ENCODE measurements at places on chromosomes 7 and 10.

- DNase-seq: no peak
Measured at GRCh38 chr10:109089779-109090178, 833.5 kb downstream of the XPNPEP1 start.

- DNase-seq: no peak
Measured at GRCh38 chr10:24556750-24557742, 166.6 kb downstream of the ARHGAP21 start.

DNA sequence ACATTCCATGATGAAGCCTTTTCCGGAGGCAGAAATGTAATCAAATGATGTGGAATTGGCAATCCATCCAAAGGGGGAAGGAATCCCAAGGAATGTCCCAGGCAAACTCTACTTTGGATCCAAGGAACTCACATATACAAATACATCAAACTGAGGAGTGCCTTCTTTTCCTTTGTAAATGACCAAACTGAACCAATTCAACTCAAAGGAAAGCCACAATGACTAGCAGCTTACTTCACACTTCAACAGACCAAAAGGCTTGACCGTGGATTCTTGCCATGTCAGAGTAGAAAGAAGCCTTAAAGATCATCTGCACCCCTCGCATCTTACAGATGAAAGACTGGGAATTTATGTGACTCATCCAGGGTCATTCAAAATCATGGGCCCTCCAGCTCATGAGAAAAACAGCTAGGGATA is 79.7 kb upstream of the MACROH2A2 start:
- DNase-seq: no peak

GRCh38 chr7:105584165-105584564 is 2.9 kb upstream of the EFCAB10 start:
- no peak for DNase-seq

- no peak for DNase-seq
Measured at GRCh38 chr7:106731187-106731586, 70.2 kb upstream of the CCDC71L start.

GRCh38 chr7:69605546-69605945 is 7.3 kb downstream of the AUTS2 start:
- DNase-seq: no peak

DNA sequence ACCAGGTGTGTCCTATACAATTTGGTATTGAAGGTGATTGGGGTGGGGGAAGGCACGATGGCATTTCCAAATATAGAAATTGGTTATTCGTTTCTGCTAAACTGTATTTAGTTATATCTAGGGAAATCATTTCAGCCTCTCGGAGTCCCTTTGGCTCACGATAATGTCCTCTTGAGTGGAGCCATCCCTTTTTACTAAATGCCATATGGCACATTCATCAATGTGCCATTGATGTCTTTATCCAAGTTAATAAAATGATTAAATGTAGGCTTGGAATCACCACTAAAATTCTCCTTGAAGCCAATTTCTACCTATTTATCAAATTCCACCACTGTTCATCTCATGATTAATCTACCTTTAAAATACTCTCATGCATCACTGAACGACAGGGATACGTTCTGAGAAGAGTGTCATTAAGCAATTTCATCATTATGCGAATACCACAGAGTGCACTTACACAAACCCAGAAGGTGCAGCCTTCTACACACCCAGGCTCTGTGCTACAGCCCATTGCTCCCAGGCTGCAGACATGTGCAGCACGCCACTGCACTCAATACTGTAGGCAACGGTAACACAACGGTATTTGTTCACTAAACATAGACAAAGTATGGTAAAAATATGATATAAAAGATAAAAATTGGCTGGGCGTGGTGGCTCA is 219.2 kb upstream of the C7orf33 start:
- DNase-seq: no peak

GRCh38 chr7:155850001-155850436 is 37.8 kb upstream of the SHH start:
- DNase-seq: no peak

DNA sequence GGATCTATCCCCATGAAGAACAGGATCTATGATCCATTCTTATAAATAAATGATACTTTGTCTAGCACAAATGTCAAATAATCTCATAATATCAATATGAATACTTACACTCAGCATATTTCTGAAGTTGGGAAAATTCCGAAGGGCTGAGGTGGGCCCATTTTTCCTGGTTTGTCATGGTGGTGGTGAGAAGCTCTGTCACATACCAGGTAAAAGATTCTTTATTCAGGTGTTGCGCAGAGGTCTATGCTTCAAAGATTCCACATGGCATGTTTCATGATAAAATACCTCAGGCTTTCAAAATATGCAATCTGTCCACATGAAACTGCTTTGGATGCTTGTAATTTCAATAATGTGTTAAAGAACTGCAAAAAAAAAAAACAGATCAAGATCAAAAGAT is 61.5 kb downstream of the DGKB start:
- DNase-seq: no peak

DNA sequence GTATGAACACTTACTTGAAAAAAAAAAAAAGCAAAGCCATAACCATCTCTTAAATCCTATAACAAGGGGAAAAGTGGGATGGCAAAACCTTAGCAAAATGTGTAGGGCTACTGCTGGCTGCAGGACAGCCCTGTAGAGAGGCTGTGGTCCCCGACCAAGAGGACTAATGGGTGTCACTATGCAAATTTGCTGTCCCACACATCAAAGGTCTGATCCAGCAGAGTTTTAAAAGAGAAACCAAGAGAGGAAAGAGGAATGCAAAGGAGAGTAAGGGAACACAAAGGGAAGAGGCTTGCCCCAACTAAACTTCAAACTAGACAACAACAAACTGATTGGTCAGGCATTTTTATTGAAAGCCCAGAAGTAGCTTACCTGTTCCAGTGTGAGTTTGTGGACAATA is 3.1 kb upstream of the ZNRF2 start:
- DNase-seq: no peak

GRCh38 chr10:14618674-14619073 is 156.0 kb downstream of the FAM107B start:
- no peak for DNase-seq

DNA sequence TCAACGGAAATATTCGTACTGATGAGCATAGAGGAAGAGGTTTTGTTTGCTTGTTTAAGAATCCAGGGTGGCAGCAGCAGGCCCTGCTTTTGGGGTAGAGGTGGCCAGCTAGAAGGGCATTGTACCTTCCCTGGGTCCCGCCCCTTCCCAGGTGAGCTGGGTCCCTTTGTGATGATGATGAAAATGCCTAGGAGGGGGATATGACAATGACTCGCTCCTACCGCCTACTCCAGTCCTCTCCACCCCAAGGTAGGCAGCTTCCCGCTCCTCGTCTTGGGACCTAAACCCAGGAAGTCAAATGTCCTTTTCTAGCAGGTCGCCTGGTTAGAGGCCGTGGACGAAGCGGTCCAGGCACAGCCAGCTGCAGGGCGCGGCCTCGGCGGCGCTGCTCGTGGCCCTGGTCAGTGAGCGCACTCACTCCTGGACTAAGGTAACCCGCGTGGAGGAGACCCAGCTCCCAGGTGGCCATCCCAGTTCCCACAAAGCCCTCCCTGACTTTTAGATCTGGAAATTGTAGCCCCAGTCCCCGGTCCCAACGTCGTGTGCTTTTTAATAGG is 141.4 kb downstream of the LSMEM1 start:
- DNase-seq: no peak

GRCh38 chr7:7895004-7895650 is 73.5 kb upstream of the GLCCI1 start:
- no peak for DNase-seq

DNA sequence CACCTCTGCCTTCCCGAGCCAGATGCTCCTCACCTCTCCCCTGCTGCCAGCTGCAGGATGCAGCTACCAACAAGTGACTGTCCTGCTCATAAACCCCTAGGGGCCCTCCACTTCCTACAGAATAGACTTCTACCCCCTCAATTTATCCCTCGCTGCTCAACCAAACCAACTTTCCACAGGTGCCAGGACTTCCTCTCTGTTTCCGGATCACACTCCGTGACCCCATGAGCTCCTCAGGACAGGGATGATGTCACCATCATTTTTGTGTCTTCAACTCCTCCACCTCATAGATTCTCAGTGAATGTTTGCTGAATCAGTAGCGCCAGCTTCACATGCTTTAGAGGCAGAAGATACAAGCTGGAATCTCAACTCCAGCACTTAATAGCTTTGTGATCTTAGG is 25.8 kb upstream of the ADRB1 start:
- DNase-seq: no peak

- DNase-seq: peak; percentile 68
Measured at GRCh38 chr7:1555813-1556543, at the start of gene TMEM184A. Gene TMEM184A, minus strand, starts transcription at chr7:1556205. Its CDS starts 721 bp downstream, at chr7:1555484.

DNA sequence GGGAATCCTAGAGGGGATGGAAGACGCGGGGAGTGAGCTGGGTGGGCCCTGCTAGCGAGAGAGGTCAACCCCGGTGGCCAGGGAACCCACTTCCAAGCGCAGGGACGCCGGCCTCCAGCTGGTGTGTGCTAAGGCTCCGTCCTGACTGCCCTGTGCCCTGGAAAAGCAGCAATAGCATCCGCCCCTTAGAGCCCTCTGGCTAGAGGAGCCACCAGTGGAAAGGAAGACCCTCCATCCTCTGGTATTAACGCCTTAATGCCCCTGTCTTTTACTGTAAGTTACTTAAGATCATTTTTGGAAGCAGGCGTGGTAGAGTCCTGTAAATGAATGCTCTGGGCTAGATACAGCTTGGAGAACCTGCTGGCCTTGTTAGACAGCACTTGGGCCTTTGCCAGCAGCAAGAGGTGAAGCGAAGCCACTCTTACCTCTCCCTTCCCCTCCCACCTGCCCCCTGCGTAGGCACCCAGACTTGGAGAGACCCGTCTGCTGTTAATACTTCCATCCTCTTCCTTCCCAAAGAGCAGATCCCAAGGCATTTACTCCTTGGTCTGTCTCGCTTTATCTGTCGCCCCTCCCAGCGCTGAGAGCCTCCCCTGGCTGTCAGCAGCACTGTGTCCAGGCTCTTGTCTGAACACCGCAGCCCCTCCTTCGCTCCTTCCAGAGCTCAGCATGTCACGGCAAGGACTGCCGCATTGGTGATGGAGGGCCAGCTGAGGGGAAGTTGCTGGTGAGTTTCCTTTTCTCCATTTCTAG is 4.6 kb downstream of the REPIN1 start:
- DNase-seq: no peak

DNA sequence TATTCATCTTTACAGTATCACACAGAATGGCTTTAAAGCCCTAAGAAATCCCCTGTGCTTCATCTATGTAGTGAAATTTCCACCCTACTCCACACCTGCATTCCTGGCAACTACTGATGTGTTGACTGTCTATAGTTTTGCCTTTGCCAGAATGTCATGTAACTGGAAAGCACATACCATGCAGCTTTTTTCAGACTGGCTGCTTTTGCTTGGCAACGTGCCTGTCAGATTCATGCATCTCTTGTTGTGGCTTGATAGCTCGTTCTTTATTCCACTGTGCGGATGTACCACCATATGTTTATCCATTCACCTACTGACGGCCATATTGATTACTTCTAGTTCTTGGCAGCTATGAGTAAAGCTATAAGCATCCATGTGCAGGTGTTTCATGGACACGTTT is 30.6 kb downstream of the RBM17 start:
- no peak for DNase-seq

DNA sequence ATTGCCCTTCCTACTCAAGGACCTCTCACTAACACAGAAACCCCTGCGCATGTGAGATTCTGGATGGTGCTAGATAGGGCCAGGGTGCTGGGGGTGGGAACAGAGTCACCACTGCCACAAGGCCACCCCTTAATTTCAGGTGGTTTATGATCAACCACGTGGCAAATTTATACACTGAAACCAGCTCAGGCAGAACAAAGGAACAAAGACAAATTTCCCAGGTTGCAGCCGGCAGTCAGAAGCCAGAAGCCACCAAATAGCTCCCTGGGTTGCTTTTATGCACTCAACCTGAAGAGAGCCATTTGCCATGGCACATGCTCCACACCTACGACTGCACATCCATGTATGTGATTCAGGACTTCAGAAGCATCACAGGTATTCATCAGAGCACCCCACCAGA is 2.5 kb downstream of the VOPP1 start:
- DNase-seq: peak; percentile 11

DNA sequence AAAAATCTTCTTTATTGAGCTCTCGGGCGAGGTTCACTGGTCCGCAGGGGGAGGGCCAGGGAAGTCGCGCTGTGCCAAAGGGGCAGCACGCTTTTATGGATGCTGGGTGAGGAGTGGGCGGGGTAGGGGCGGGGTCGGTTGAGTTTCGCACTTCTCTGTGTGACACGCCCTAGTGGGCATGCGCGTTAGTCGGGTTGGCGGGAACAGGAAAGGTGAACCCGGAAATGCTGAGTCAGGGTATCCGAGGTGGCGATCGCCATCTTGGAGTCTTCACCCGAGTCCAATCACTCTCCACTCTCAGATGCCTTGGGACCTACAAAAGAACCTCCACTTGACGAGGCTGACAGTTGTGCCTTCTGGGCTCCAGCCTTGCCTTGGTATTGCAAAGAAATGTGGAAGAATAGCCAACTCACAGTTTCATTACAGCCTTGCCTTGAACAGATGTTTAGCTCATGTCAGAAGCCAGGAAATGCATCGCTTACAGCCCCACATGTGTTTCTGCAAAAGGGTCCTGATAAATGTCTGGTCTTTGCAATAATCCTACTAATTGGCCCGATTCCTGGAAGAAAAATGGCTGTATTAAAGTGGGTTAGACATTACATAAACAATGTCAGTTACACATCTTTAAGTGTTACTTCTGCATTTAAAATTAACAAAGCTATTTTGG is 64.1 kb downstream of the AHR start:
- no peak for DNase-seq

GRCh38 chr7:22666732-22667131 is 60.3 kb upstream of the IL6 start:
- DNase-seq: no peak

All from CD4-positive, alpha-beta T cell treated with Interleukin-6 for 4 hours (primary cell).